CD4-positive, alpha-beta T cell treated with Interleukin-4 for 1 hour (primary cell): ENCODE measurements at places on chromosomes 12 and 14.
A peak's percentile ranks its signal among the peaks of the same experiment; 100 is the strongest.

- DNase-seq = no peak
Measured at GRCh38 chr12:68557011-68557730, 53.5 kb upstream of the RAP1B start.

DNA sequence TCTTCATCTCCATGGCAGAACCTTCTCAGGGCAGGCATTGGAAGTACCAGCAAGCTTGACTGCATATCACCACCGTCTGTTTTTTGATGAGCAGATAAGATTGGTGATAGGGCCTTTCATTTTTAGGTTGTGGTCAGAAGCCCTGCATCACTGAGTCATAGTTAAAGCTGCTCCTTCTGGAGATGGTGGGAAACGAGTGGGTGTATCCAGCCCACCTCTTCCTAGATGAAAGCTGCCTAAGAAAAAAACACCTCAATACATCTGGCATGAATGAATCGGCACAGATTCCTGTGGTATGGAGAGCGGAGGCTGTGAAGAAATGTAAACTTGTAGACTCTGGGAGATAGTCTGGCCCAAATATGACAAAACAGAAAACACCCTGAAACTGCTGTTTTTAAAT is 248.7 kb upstream of the EGLN3 start:
- no peak for DNase-seq

DNA sequence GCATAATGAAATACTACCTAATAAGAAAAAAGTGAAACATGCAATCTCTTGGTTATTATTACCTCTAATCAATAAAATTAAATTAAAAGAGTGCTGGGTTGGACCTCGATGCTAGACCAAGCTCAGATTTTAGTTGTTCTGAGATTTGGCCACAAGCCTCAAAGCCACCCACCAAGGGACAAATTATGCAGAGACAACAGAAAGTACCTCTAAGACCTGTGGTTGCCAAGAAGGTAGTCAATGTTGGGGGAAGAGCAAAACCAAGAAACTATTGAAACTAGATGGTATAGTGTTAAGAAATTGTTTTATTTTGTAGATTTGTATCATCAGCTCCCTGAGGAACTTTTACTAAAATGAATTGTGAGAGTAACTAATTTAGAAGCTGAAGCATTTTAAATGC is 43.8 kb upstream of the ARID2 start:
- DNase-seq = no peak

DNA sequence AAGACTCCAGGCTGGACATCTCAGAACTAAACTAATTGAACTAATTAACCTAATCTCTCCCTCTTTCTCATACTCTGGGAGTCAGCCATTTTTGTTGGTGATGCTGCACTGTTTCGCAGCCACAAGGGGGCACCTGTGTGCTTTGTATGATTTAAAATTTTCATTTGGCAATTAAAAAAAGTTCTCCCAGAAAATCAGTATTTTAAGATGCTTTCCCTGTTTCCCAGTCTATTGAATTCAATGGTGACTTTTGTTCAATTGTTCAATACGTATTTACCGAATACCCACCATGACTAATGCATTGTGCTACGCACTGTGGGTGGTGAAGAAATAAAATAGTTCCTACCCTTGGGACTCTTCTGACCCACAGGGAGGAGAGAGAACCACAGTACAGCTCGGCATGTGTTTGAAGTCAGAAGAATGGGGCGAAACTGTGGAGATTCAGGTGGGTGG is 63.7 kb downstream of the ZNF664 start:
- DNase-seq = peak; percentile 43

DNA sequence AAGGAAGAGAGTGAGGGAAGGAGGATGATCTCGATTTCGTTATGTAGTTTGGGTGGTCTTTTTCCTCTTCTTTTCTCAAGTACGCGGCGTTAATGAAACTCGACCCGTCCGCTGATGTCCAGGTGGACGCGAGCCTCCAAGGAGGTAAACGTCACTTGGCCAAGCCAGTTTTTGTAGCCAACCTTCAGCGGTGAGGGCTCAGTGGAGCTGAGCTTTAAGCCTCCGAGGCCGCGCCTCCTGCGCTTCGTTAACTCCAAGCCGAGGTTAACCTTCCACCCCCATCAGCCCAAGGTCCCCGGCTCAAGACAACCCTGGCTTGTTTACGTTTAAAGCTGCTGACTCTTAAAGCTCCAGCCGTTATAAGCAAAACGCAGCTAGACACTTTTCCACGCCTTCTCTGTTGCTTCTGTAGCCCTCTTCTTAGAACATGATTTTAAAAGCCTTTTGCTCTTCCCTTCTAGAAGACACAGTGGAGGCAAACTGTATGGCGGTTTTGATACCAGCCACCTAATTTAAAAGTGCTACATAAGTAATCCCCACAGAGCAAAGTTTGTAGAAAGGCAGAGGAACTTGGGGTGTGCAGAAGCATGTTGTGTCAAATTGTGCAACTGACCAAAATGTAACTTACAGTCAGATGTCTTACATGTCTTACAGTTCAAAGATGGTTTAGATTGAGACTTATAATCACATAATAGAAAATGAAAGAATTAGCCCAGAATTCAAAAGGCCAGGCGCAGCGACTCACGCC is 923 bp upstream of the ITPR2 start:
- peak; percentile 37 for DNase-seq

- no peak for DNase-seq
Measured at GRCh38 chr14:63468294-63468693, 74.9 kb downstream of the PPP2R5E start.

GRCh38 chr14:101588286-101588975 is 27.1 kb downstream of the DIO3 start:
- DNase-seq = no peak

DNA sequence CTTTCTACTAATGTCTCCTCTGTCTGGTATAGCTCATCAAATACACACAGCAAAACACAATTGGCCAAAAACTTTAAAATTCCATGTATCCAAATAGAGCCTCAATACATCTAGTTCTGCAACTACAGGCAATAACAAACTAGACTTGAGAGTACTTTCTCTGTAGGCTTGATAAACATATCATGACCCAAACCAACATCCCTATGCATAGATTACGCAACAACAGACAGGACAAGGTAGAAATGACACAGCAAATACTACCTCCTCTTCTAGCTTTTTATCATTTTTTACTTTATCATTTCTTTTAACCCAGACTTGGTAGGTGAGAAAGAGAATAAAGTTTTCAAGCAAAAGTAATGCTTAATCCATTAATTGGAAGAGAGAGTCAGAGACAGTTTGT is 41.8 kb downstream of the EML5 start:
- no peak for DNase-seq

DNA sequence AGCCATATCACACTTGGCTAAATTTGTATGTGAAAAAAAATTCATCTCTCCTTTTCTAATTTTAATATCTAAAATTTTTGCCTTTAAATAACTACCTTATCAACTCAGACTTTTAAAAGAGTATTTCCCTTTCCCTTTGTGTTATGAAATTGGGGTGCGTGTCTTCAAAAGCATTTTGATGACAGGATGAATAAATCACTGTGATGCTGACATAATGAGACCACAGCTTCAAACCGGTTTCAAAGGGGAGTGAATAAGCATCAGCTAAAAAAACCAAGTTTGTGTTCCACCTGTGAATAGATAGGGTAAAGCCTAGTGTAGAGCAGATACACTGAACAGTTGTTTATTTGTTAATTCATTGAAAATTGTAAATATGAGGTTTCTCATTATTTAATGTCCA is 85.0 kb downstream of the LGR5 start:
- no peak for DNase-seq

- no peak for DNase-seq
Measured at GRCh38 chr12:81284137-81284536, 206.3 kb downstream of the ACSS3 start.

- DNase-seq = no peak
Measured at GRCh38 chr14:65849558-65849957, 437.0 kb downstream of the FUT8 start.

- DNase-seq = no peak
Measured at GRCh38 chr12:30858471-30858870, 68.1 kb upstream of the TSPAN11 start.

- no peak for DNase-seq
Measured at GRCh38 chr14:76422662-76423061, 46.7 kb downstream of the ESRRB start.

- no peak for DNase-seq
Measured at GRCh38 chr12:67735868-67736267, 87.3 kb downstream of the DYRK2 start.

DNA sequence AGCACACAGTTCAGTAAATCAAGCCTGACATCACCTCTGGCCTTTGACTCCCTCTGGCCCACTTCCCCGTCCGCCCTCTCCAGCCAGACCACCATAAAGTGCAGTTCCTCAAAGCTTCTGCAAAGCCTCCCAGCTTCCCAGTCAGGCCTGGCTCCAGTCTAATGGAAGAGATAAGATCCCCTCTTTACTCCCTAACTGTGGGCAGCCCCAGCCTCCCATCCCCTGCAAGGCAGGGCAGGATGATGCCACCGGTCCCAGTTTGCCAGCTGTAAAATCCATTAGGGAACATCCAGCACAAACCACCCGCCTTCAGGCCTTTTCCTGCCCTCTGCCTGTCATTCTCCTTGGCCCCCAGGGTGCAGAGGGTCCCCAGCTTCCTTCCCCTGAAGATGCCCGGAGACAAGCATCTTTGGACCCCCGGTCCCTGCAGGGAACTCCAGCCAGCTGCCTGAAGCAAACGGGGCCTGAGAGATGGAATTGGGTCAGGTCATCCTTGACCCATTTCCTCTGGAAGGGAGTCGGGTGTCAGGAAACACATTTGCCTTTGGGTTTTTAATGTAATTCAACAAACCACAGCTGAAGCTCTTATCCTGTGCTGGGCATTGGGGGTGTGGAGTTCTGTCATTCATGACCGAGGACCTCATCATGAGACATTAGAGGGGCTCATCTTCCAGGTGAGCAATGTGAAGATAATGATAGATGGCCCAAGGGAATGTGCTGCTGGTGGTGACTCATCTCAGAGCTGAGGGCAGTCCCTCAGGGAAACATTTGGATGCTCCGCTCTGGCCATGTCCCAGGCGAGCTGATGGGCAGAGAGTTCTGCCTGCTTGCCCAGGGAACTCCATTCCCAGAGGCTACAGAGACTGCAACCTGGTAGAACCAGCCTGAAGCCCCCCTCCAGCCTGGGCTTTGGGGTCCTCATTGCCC is 93.8 kb upstream of the CLMN start:
- DNase-seq = no peak

DNA sequence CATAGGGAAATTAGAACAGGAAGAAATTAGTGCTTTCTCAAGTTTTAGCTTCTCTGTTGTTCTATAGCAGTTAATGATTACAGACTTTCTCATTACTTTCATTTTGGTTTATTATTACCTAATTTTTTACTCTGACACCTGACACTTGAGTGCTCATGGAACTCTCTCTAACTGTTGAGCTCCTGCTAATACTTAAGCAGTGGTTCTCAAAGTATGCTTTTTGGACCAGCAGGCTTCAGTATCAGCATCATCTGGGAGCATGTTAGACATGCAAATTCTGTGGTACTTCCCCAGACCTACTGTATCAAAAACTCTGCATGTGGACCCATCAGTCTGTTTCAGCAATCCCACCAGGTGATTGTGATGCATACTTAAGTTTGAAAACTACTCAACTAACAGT is 235.3 kb downstream of the CCDC91 start:
- no peak for DNase-seq

- no peak for DNase-seq
Measured at GRCh38 chr14:85471744-85472143, 58.2 kb upstream of the FLRT2 start.

- peak; percentile 84 for DNase-seq
Measured at GRCh38 chr14:105484069-105484996, 2.4 kb upstream of the CRIP1 start.

GRCh38 chr14:68814539-68815297 is 21.9 kb upstream of the ZFP36L1 start:
- peak; percentile 81 for DNase-seq

- DNase-seq = no peak
Measured at GRCh38 chr14:51342226-51342625, 102.2 kb downstream of the TMX1 start.
